ENCODE measurements at places on chromosomes 2 and 18. TPM values are rescaled to one million over a fixed set of nuclear protein-coding genes. Genes with fewer than 3 reads are reported as not detected.

GRCh38 chr2:239818531-239819011, 206.6 kb downstream of the NDUFA10 start:
- peak; percentile 48 for DNase-seq

DNA sequence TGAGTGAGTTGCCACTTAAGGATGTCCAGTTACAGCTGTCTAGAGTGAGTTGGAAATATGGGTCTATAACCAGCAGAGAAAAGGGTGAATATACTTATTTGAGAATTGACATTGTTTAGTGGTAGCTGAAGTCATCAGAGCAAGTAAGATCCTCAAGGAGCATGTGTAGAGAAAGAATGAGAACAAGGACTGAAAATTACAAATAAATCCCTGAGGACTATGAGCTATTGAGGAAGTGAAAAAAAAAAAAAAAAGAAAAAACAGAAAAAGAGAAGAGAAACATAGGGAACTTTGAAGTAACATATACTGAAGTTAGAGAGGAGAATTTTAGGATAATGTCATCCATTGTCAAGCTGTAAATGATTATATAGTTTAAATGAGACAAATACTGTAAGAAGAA, 134.0 kb upstream of the CCDC68 start:
- DNase-seq: no peak

DNA sequence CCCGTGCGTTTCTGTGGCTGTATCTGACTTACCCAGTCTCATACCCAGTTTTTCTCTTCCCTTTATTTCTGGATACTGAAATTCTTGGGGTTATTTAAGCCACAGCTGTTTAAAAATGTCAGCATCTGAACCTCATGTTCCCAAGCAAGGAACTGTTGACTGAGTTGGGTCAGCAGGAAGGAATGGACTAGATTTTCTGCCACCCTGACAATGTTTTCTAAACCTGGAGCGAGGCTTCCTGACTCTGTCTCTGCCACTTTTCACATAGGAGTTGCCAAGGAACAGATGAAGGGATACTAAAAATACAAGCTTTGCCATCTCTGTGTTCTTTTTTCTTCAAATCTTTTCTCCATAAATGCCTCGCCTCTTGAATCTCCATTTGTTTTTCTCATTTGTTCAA, 29.0 kb upstream of the SCYGR1 start:
- DNase-seq: no peak

DNA sequence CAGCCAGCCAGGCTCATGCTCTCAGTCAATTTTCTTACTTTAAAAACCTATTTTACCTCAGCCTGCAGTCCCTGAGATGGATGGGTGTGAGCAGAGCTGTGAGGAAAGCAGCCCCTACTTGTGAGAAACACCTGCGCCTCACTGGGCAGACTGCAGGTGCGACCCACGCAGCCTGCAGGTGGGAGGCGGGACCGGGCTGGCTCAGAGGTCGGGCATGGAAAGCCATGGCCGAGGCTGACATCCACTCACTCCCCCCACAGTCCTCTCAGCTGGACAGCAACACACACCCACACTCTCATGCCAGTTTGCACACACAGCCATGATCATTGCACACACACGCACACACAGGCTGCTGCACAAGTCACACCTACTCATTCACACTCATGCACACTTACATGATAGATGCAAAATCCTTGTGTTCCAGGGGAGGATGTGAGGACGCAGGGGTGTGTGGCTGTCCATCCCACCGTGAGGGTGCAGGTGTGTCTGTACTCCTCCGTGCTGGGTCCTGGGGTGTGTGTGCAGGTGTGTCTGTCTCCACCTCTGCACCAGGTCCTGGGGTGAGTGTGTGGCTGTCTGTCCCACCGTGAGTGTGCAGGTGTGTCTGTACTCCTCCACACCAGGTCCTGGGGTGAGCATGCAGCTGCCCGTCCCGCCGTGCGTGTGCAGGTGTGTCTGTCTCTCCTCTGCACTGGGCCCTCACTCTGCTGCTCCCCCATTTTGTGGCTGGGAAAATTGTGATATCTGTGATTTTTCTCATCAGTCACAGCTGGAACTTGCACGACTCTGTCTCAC, 166.5 kb downstream of the RTP5 start:
- peak; percentile 56 for DNase-seq

VIL1 gene
- not detected for total RNA-seq

UGT1A10 gene
- not detected for total RNA-seq

All from upper lobe of right lung (tissue), 1 donor.